ENCODE measurements at places on chromosomes 16 and 17.
A peak's percentile ranks its signal among the peaks of the same experiment; 100 is the strongest.

DNA sequence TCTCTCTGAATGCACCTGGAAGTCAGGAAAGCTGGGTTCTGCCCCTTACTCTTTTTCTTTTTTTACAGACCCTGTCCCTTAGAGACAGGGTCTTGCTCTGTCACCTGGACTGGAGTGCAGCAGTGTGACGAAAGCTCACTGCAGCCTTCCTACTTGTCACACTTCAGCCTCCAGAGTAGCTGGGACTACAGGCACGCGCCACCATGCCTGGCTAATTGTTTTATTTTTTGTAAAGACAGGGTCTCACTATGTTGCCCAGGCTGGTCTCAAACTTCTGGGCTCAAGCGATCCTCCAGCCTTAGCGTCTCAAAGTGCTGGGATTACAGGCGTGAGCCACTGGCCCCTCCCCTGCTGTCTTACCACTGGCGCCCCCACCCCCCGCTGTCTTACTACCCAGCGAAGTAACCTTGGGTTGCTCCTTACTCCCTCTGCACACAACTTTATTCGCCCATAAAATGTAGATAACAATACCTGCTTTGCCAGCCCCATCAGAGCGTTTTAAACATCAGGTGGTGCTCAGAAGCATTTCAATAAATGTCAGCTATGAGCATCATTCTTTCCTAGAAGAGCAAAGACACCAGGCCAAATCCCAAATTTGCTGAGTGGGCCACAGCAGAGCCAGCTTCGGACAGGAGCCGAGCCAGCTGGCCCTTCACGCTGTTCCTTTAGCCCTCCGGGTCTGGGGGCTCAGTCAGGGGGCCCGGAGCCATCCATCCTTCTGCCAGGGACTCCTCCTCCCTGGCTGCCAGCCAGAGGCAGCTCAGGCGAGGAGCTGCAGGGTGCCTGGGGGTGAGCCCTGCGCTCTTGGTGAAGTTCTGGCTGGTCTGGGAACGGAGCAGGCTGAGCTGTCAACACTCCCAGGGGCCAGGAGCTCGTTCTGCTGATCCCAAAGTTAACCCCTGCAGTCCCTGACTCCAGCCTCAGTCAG, 24.4 kb downstream of the SRL start:
- DNase-seq: peak; percentile 79

GRCh38 chr16:27671410-27671809, 121.5 kb downstream of the KATNIP start:
- DNase-seq: no peak

DNA sequence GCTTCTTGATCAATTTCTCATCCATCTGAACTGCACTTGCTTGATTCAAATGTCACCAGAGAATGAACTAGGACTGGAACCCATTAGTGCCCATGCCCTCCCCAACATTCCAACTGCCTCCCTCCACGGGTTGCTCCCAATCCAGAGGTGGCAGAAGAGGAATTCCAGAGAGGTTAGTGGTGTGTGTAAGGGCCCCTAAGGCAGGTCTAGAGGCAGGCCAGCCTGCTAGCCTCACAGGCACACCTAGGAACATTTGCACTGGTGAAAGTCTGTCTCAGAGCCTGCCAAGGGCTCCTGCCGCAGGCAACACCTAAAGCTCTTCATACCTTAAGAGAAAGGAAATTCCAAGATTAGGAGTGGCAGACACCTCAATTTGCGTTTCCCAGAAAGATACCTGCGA, 21.2 kb upstream of the CMTM4 start:
- DNase-seq: no peak

GRCh38 chr17:61159221-61159814, 240.3 kb upstream of the TBX2 start:
- peak; percentile 18 for DNase-seq

- DNase-seq: no peak
Measured at GRCh38 chr16:8183176-8184099, 406.9 kb downstream of the TMEM114 start.

DNA sequence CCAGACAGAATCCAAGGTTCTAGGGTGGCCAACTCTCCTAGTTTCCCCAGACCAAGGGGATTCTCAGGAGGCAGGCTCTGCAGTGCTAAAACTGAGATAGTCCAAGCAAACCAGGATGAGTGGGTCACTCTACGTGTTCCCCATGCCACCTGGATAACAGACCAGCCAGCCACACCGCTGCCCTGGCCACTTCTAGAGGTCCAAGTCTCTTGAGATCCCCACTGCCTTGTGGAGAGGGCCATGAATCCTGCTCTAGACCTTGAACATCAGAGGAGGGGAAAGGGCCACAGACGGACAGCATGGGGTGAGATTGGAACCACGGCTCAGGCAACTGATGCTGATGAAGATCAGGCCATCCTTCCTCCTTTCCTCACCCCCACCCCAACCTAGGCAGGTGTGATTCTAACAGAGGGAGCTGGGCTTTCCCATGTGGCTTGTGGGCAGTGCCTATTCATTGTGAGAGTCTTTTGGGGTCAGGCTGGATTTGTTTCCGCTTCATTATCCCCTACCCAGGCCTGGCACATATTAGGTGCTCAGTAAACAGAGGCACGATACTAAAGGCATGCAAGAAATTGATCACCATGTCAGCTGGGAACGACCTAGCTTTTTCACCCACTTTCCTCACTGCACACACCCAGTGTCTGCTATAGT, 16.8 kb upstream of the TVP23A start:
- DNase-seq: no peak

All from fibroblast of skin of scalp (primary cell).